CD4-positive, alpha-beta T cell treated with Interleukin-15 for 1 hour (primary cell): ENCODE measurements at places on chromosomes 5 and 9.

GRCh38 chr5:60611099-60611740 is 88.7 kb downstream of the DEPDC1B start:
- DNase-seq, result no peak

GRCh38 chr5:59600153-59600552 is 293.4 kb downstream of the PDE4D start:
- DNase-seq, result no peak

GRCh38 chr9:12853051-12853450 is 78.2 kb downstream of the LURAP1L start:
- DNase-seq, result no peak

GRCh38 chr9:131448818-131449217 is 53.9 kb upstream of the POMT1 start:
- DNase-seq, result no peak

DNA sequence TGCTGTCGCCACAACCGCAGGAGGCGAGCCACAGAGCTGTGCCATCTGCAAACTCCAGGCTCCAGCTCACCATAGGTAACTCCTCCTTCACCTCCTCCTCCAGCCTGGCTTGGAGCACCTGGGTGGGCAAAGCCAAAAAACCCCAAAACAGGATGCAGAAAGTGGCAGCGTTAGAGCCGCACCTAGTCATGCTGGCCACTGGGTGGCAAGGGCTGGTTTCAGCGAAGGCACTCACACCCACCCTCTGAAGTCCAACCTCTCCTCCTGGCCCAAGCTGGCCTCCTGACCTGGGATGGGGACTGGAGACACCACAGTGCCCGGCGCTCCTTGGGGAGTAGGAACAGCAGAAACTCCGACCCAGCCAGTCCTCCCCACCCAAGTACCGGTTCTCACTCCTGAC is 28.7 kb upstream of the ZNF354B start:
- no peak for DNase-seq

DNA sequence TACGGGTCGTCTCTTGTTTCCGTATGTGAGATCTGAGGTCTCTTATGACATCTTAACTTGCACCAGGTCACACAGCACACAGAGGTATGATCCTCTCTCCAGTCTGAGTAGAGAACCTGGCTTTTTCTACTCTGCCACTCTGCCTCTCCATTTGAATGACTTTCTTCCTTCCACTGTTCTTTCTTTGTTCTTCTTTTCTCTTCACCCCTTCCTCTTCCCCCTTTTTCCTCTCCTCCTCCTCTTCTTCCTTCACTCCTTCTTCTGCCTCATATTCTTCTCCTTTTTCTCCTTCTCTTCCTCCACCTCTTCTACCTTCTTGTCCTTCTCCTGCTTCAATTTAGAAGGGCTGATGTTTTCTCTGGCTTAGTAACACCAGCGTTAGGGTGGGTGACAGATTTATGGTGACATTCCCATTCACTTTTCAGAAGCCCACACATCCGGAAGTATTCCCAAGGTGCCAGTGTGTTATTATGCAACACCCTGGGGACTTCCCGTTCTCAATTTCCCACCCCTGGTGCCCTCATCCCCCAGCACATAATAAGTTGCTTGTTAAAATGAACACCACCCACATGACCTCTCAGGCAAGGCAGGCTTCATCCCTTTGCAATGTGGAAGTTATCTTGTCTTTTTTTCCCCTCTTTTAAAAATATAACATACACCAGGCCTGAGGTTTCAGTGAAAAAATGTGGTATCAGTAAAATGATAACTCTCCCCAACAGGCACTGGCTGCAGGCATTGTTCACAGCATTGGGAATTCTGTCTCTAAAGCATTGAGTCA is 122.0 kb downstream of the PAPPA start:
- DNase-seq, result no peak

- no peak for DNase-seq
Observed at GRCh38 chr9:131299346-131299960, 9.9 kb downstream of the PLPP7 start.

- no peak for DNase-seq
Observed at GRCh38 chr9:99114846-99115500, 10.1 kb downstream of the TGFBR1 start.

DNA sequence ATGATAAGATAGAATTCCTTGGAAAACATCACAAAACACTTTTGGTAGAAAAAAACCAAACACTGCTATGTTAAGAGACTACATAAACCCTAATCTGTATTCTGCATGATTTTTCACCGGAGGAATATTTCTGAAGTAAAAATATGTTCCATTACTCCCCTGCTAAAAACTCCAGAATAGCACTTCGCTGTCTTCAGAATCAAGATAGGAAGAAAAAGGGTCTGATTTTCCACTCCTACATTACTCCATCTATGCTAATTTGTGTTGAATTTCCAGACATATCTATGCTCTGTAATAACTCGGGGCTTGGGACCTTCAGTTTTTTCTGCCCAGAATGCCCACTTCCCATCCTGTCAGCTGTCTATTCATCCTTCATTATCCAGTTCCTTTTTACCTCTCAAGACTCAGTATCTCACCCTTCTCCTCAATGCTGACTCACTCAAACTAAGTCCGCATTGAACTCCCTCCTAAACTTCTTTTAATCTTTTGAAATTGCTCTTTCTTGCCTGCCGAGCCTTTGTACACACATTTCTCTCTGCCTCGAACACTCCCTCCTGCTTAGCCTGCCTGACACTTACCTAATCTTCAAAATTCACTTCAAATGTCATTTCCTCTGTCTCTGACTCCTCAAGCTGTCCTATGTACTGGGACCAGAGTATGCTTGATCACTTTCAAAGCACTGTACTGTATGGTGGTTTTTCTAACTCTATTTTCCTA is 171.0 kb downstream of the ARRDC3 start:
- DNase-seq, result no peak

GRCh38 chr9:16752601-16753000 is 117.9 kb downstream of the BNC2 start:
- DNase-seq, result no peak

DNA sequence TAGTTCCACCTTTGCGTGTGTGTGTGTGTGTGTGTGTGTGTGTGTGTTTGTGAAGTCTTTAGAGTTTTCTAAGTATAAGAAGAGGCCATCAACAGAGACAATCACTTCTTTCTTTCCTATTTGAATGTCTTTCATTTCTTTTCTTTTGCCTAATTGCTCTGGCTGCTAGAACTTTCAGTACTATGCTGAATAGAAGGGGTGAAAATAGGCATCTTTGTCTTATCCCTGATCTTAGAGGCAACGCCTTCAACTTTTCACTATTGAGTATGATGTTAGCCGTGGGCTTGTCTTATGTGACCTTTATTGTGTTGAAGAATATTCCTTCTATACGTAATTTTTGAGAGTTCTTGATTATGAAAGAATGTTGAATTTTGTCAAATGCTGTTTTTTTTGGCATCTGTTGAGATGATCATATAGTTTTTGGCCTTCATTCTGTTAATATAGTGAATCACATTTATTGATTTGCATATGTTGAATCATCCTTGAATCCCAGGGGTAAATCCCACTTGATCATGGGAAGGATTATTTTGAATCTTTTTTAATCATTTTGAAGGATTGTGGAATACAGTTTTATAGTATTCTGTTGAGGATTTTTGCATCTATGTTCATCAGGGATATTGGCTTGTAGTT is 134.8 kb upstream of the CD180 start:
- no peak for DNase-seq

DNA sequence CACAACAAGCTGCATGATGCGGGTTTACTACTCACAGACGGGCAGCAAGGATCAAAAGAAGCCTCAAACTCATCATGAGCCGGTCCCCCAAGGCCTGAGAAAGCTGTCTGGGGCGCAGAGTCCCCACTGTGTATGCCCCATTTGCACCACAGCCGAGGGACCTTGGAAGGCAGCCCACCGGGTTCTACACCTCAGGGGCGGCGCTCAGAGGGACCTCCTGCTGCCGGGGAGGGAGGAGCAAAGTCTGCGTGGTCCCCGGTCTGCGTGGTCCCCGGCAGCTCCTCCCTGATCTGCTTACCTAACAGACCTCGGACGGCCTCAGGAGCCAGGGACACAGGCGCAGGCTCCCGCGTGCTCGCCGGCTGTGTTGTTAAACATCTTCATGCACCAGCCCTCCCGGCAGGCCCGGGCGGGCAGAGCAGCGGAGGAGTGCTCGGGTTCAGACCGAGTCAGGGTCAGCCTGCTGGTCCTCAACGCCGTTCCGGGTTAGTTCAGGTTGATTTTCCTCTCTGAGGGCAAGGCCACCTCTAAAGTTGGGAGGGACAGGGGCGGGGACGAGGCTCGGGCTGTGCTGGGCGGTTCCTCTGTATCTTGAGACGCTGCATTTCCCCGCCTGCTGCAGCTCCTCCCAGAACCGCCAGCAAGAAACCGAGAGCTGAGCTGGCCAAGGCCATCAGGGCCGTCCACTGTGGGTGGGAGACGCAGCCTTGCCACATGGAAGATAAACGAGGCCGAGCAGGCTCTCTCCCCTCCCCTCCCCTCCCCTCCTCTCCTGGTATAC is 74.6 kb downstream of the MRPL36 start:
- no peak for DNase-seq

DNA sequence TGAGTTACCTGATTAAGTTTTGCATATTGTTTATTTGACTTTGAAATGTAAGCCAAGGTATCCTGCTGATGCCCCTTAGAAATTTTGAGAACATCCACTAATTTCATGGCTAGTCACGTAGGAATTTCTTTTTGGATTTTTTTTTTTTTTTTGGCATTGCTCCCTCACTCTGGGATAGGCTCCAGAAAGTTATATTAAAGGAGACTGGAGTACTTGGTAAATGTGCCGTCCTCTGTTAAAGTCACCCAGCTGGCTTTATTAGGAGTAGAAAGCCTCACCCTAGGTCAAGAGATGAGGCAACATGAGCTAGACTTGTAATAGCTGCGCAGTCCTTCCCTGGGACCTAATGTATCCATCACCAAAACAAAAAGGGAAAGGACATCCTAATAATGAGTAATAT is 3.1 kb downstream of the KCTD16 start:
- no peak for DNase-seq

GRCh38 chr9:133538851-133539833 is 4.6 kb downstream of the ADAMTSL2 start:
- no peak for DNase-seq

DNA sequence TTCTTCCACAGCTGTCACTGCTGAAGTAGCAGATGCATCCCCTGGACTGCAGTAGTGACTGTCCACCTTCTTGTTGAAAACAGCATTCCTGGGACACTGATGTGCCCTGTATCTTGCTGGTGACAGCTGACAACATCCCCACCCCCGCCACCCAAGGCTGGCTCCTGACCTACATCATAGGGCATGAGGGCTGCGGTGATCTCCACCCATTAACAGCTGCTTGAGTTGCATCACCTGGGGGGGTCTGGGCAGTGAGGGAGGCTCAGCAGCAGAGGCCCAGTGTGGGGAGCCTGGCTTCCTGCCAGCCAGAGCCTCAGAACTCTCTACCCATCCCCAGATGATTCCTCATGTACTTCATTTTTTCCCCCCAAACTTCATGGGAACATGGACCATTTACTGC is 4.1 kb downstream of the PRUNE2 start:
- no peak for DNase-seq

DNA sequence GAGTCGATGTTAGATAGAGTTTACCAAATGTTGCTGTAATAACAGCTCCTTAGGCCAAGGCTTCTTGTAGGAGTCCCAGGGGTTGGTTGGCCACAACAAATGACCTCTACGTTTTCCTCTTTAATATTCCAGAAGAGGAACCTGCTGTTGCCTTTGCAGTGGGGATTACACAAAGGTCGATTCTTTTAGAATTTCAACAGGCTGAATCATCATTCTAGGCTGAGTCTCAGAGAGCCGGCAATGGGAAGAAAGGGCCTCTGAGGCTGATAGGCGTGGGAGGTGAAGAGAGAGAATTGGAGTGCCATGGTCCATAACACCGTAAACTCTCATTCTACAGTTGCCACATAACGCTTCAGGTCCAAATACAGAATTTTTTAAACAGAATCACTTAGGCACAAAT is 405.9 kb upstream of the DAP start:
- DNase-seq, result no peak

DNA sequence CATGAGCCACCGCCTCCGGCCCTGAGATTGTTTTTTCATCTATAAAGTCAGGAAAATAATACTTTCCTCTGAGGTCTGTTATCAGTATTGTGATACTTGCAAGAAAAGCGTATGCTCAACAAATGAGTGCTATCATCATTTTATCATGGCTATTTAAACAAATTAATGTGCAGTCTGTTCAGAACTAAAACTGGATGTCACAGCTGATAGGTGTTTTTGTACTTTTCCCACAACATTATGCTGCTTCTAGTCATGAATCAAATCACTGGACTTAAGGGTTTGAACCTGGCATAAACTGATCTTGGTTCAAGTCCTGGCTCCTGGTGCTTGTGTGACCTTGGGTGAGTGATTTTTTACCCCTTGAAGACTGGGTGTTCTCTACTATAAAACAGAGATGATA is 21.4 kb upstream of the PHF19 start:
- DNase-seq, result no peak

- DNase-seq, result no peak
Observed at GRCh38 chr5:134432174-134432573, 20.5 kb upstream of the CDKN2AIPNL start.

DNA sequence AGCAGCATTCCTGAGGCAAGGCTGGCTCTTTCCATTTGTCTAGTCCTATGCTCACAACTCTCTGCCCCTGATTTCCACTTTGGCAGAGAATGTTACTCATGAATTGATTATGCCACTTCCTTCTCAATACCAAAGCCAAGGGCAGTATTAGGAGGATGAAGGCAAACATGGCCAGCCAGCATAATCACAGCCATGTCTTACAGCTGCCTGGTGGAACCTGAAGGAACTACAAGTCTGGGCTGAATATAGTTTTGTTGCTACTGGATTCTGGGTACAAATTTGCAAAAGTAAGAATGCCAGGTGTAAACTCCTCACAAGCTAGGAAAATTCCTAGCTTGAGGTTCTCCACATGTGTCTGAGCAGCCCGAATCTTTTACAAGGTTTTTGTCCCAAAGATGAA is 4.2 kb downstream of the SIL1 start:
- no peak for DNase-seq

GRCh38 chr9:127555840-127556820 is 55.9 kb upstream of the STXBP1 start:
- peak; percentile 85 for DNase-seq

- DNase-seq, result no peak
Observed at GRCh38 chr5:88954511-88954910, 71.5 kb upstream of the MEF2C start.

GRCh38 chr5:108548684-108549596 is 167.0 kb upstream of the FBXL17 start:
- no peak for DNase-seq

GRCh38 chr5:2352101-2352861 is 399.2 kb downstream of the IRX2 start:
- DNase-seq, result no peak

DNA sequence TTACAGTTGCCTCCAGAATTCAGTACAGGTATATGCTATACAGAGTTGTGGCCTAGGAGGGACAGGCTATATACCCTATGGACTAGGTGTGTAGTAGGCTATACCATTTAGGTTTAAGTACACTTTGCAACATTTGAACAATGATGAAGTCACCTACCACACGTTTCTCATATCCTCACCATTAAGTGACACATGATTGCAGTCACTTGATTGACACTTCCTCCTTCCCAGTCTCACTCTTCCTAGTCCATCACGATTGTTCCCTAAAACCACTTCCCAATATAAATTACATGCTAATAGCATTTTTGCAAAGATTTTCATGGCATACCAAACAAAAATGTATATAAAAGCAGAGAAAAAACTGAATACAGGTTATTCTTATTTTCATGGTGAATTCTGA is 312.2 kb downstream of the EPB41L4A start:
- no peak for DNase-seq

GRCh38 chr5:133147411-133147810 is 95.6 kb downstream of the HSPA4 start:
- no peak for DNase-seq
